ENCODE measurements at places on chromosomes 6 and 20.

DNA sequence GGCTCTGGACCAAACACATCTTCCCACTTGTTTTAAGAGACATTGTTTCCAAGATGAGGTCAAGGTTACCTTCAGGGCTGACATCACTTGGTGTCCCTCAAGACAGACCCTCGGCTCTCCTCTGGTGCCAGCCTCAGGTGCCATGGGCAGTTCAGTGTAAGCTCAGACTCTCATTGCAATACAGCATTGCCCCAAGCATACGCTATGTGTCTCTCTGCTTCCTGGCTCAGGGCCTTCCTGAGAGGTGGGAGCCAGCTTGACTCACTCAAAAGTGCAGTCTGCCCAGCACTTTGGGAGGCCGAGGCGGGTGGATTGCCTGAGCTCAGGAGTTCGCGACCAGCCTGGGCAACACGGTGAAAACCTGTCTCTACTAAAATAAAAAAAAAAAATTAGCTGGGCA is 51.7 kb downstream of the SLC24A3 start:
- no peak for ATAC-seq

DNA sequence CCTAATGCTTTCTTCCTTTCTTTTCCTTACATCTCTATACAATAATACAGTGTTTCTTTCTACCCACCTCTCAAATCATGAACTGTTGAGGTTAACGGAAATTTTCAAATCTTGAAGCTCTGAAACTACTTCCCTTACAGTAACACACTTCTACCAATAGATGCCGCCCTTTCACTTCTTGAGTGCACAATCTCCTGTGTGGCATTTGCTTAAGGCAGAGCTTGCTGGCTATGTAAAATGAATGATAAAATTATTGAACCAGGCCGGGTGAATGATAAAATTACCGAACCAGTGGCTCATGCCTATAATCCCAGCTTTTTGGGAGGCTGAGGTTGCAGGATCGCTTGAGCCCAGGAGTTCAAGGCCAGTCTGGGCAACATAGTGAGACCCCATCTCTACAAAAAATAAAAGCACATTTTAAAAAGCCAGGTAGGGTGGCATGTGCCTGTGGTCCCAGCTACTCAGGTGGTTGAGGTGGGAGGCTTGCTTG is 56.8 kb downstream of the KCNS1 start:
- ATAC-seq = peak; percentile 79

GRCh38 chr6:135295085-135295484 is 114.0 kb downstream of the MYB start:
- ATAC-seq = no peak

DNA sequence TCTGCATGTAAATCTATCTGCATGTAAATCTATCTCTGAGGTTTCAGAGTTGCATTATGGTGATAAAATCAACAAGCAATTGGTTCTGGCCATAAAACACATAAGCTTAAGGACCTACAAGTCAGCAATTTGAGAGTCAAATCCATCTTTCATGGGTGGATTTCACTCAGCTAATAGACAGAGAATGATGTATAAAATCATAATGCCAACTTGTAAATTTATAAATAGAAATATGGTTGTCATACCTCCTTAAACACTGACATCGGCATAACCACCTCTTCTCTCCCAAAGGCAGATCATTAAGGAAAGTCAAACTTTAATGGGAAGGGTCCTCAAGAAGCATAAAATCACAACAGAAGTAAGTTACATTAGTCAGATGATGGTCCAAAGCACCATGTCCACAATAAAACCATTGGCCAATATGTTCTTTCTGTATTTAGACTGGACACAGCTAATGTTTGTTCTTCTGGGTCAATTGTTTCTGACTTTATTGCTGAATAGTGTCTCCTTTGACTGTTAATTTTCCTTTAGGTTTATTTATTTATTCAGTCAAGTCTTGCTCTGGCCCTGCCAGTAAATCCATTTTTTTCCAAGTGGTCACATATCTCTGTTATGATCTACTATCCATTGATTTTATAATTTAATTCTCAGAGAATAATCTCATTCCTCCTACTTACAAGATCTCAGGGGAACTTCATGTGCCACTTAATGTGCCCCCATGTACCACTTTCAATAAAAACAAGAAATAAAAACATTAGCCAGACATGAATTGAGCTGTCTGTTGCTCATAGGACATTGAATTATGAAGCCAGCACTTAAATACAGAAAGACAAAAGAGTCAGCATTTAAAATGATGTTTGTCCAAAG is 382.9 kb upstream of the IRAK1BP1 start:
- no peak for ATAC-seq

DNA sequence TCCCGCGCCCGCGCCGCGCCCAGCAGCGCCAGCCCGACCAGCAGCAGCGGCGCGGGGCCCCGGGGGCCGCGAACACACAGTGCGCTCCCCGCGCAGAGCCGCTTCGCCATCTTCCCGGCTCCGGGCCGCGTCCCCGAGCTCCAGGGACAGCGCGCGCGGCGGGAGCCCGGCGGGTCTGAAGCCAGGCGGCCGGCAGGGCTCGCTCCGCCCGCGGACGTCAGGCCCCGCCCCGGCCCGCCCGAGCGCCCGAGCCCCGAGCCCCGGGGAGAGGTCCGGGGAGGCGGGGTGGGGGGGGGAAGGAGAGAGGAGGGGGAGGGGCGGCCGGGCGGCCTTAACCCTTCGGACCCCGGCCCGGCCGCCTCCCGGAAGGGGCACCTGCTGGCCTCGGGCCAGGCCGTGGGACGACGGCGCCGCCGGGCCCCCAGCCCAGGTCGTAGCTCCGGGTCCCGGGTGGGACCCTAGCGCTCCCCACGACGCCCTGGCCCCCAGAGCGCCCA is at the start of gene LAMA5:
Gene LAMA5 (minus strand): TSS at position 177 of the 497 bp plus-strand sequence. CDS start 67 bp downstream, at position 110.
- peak; percentile 46 for ATAC-seq

GRCh38 chr6:51846531-51846930 is 240.9 kb downstream of the PKHD1 start:
- ATAC-seq = no peak

DNA sequence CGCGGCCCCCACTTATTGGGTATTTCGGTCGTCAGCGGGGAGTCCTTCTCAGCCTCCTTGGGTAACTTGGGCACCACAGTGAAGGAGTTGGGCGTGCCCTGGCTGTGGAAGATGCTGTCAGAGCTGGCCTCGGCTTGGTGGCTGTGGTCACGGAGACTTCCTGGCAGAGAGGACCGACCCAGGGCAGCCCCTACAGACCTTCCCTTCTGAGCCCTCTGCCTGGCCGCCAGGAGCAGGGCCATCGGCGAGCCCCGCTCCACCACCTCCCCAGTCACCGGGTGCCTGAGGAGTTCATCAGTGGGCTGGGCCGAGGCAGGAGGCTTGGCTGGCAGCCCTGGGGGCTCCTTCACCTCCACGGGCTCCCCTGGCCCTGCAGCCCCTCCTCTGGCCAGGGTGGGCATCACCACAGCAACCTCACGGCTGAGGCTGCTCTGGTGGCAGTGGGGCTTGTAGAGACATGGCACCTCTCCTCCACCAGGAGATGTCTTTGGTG is 37.2 kb downstream of the C6orf132 start:
- no peak for ATAC-seq

Measured in activated T-helper 17 cell treated with anti-CD3 and anti-CD28 coated beads, Interleukin-2, amount 50 U/mL, for 72 hours (primary cell).